ENCODE measurements at places on chromosomes 2 and 18.

DNA sequence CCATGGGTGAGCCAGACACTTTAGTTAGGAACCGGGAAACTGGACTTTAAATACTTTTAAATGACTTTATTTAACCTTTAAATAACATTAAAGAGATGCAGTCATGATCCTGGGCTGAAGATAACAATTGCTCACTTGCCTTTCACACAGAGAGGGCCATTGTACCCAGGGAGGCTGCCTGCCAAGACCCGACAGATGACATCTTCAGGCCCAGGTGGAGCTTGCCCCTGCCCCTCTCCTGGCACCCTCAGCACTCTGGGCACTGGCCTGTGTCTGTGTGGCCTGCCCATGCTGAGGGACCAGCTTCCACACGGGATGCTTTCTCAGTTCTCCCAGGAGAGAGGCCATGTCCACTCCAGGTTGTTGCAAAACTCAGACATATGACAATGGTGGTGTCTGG, 216.4 kb upstream of the MYT1L start:
- DNase-seq = peak; percentile 9

DNA sequence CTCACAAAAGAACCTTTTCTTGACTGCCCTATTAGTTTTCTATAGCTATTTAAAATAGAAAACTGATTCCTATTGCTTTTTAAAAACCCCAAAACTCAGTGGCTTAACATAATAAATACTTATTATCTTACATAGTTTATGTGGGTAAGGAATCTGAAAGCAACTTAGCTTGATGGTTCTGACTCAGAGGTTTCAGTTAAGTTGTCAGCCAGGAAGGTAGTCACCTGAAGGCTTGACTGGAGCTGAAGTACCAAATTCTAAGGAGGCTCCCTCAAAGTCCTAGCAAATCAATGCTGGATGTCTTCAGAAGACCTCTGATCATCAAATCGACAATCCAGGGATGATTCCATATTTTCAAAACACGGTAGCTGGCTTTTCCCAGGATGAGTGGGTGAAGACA, 546.6 kb upstream of the CDH2 start:
- DNase-seq = no peak

DNA sequence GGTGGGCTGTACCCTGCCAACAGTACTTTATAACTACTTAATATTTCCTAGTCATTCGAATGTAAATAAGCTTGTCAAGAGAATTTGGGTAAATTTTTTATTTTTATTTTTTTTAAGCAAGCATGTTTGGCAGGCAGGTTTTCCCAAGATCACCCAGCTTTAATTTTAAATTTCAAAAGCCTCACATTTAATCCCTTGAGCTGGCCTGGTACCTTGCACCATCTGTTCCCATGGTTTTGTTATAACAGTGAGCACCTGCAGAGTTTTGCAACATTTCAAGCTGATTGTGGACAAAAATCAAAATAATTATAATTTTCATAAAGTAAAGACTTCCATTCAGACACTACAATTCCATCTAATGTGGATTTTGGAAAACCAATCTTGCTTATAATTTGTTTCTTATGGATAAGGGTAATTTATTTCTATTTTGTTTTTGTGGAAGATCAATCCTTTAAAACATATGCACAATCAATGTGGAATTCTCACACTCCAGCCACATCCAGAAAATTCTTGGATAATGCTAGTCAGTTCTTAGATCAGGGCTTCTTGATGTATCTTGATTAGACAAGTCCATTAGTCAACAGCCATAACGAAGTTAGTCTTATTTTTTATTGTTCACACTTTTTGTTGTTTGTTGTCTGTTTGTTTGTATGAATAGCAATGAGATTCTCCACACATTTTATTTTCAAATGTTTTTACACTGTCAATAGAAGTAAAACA, 689.3 kb downstream of the NR4A2 start:
- DNase-seq = no peak

- peak; percentile 41 for DNase-seq
Measured at GRCh38 chr2:127695491-127696472, 5.5 kb upstream of the SFT2D3 start.

GRCh38 chr2:953975-954686, 3.5 kb downstream of the SNTG2 start:
- DNase-seq = no peak

DNA sequence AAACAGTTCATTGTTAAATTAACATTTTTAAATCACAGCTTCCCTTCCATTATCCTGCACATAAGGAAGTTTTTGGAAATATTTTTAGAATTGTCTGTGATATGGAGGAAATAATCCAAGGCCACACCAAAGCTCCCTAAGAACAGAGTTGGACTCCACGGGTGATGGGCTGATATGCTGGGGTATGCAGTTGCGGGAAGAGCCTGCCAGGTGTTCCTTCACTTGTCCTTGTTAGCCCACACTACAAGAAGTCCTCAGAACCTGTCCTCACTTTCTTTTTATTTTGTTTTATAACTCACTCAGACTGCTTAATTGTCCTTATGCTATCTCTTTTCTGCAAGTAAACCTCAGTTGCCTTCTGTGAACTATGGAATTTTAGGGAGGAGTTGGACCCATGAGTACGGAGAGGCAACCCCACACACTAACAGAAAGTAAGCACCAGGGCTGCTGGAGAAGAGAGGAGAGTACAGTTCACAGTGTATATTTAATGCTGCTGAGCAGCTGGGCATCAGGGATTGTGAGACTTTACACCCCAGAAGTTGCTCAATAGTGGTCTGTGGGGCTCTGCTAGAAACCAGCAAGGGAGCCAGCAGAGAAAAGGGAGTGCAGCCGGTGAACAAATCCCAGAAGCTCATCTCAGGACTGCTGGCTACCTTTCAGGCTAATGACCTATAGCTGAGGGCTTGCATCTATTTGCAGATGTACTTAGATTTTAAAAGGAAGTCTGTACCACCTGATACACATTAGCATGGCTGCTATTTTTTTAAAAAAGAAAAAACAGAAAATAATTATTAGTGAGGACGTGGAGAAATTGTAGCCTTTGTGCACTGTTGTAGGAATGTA, 280.1 kb upstream of the STON1 start:
- no peak for DNase-seq

DNA sequence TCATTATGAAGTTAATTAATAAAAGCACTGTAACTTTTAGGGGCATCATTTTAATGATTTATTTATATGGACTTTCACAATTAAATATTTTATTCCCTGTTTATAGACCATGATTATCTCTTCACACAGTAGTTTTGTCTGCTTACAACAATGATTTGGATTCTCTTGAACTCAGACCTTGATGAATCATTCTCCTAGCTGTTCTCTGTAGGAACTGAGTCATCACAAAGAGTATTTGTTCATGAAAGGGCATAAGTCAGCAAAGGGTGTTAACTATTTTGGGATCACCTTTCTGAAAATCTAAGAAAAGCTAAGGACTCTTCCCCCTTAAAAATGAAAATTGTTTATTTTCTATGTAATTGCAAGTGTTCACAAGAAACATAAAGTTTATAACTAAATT, 461.1 kb upstream of the UBE2E3 start:
- DNase-seq = no peak

DNA sequence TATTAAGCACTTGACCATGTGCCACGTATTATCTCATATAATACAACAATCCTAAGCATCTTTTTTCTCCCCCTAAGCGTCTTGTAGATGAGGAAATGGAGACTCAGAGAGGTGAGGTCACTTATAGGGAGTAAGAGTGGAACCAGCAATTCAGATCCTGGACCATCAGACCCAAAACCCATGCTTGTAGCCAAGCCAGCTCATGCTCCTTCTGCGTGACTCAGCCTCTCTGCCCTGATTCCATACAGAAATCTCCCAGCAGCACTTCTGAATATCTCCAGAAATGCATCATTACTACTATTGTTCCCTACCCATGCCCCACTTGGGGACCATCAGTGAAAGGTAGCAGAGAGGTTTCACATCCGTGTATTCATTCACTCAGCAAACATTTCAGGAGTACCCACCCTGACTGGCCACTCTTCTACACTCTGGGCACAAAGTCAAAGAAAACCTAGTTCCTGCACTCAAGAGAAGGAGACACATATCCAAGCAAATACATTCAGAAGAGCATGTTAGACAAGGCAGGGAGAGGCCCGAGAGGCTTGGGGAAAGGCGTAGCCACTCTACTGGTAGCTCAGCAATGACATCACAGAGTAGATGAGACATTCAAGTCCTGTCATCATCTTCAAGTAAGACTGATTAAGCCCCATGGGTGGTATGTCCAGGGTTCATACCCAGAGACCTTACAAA, 141.9 kb downstream of the MTCL1 start:
- DNase-seq = no peak

DNA sequence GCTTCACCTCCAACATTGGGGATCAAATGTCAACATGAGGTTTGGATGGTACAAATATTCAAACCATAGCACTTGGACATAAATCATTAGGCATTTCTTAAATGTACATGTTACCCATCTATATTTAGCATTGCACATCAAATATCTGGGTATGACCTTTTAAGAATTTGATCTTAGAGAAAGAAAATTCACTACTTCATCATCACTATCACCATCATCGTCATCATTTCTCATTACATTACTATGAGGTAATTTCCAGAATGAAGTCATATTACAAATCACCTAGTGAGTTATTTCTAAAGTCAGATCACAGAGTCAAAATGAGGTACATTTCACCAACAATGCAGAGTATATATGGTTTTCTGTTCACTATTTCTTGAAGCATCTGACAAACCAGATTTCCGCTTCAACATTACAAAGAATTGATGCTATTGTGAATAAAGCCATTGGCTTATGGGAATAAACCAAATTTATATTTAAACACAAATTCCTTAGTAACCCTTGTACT, 356.4 kb upstream of the GYPC start:
- DNase-seq = no peak

- DNase-seq = no peak
Measured at GRCh38 chr2:112916145-112916571, 5.2 kb downstream of the IL37 start.
